ENCODE measurements at places on chromosomes 3 and 15.

DNA sequence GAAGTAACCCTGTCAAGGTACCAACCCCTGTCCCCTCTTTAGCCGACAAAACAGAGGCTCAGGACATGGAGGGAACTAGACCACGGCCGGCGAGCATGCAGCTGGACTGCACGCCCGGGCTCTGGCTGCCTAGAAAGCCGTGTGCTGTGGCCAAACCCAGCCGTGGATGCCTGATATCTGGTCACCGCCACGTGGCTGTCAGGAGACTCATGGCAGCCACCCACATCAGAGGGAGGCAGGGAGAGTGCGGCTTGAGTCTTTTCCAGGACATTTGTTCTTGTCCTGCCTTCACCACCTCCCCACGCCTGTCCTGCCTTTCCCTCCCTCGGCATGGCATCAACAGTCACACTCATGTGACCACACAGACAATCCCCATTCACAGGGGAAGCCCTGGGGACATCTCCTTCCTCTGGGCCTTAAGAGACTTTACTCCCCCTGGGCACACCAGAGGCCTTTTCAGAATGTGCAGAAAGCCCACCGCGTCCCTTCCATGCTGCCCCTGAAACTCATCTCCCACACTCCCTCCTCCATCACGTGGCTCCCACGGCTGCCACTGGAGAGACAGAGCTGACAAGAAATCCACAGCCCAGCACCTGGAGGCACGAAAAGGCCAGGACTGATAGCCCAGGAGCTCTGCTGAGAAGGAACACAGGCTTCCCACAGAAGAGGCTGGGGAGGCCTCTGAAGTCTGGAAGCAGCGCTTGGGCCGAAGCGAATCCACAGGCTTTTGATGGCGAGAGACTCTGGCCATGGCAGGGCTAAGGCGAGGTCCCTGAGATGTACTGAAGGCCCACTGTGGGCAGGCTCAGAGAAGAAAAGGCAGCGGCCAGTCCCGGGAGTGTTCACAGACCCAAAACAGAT is 71.2 kb upstream of the IQSEC1 start:
- no peak for DNase-seq

- no peak for DNase-seq
Measured at GRCh38 chr3:142615171-142615570, 19.0 kb downstream of the PLS1 start.

GRCh38 chr3:190224863-190225692 is 97.2 kb downstream of the CLDN1 start:
- DNase-seq: peak; percentile 47

DNA sequence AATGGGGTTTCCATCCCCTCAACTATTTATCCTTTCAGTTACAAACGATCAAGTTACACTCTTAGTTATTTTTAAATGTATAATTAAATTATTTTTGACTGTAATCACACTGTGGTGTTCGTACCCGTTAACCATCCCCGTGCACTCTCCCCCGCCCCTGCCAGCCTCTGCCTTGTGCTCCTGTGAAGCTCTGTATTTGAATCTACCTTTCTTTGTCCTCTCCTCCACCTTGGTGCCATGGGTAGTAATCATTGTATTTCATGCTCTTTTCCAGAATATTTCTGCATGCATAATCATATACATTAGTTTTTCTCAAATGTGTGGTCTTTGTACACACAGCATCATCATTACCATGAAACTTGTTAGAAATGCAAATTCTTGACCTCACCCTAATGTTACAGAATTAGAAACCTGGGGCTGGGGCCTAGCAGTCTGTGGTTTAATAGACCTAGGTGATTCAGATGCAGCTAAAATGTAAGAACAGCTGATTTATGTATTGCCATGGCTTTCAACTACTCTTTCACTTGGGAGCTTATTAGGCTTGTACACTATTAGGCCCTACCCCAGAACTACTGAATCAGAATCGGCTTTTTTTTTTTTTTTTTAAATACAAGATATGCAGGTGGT is 91.5 kb downstream of the STT3B start:
- no peak for DNase-seq

DNA sequence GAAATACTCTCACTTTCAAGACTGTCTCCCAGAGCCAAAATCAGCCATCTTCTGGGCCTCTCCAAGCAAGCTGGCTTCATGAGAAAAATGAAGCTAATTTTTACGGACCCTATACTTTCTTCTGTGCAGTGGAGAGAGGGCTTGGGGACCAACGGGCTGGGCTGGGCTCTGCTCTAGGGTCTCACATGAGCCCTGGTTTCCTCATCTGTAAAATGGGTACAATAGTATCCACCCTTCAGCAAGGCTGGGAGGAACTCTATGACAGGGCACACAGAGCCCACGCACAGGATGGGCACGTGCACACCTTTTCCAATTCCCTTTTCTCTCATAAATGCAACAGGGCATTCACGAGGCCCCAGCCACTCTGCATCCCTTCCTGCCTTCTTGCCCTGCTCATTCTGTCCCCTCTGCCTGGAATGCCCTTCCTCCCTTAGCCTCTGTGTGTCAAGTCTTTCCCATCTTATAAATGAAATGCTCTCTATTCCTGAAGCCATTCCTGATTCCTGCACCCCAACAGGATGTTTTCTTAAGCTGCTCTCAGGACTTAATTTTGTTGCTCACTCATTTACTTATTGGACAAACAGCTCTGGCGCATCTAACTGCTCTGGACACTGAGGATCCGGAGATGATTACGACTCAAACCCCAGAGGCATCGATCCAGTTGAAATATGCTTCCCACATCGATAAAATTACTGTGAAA is 32.9 kb upstream of the SEC13 start:
- no peak for DNase-seq

DNA sequence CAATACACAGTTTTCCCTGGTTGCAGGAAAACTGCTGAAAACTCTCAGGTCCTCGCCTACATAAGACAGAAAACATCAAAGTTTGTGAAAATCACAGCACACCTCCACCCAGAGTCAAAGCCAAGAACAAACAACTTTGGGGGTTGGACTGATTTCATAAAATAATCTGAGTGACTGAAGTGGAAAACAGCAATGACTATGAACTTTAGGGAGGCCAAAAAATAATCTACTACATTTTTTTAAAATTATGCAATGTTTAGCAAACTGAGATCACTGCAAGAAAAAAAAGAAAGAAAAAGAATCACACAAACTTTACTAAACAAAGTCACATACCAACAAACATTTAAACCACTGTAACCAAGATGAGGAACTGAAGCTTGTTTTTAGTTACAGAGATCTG is 15.9 kb upstream of the FOXP1 start:
- DNase-seq: peak; percentile 38

DNA sequence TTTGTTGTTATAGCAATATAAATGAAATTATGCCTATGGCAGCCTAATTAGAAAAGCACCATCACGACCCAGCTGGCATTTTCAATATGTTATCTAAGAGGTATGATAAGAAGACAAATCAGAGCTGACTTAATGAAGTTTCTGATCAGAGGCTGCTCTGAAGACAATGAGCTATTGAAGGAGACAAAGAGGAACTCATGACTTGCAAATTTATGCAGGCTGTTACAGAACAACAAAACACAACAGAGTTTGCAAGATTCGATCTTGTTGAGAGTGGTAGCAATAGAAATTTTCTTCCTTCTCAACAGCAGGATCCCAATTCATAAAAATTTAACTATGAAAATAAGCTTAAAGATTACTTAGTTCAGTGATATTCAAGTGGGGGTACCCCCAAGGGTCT is 7.7 kb downstream of the CCDC54 start:
- no peak for DNase-seq

GRCh38 chr15:61974759-61975158 is 85.5 kb downstream of the VPS13C start:
- no peak for DNase-seq
